ENCODE measurements at places on chromosomes 12 and 14.

- DNase-seq: peak; percentile 59
Measured at GRCh38 chr14:23454445-23454856, 15.1 kb upstream of the NGDN start.

DNA sequence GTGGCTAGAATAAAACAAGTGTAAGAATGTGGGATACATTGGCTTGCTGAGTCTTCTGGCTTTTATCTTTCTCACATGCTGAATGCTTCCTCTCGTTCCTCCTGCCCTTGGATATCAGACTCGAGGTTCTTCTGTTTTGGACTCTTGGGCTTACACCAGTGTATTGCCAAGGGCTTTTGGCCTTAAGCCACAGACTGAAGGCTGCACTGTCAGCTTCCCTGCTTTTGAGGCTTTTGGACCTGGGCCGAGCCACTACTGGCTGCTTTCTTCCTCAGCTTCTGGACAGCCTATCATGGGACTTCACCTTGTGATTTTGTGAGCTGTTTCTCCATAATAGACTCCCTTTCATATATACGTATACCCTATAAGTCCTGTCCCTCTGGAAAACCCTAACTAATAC is 300.9 kb upstream of the STXBP6 start:
- DNase-seq: no peak

DNA sequence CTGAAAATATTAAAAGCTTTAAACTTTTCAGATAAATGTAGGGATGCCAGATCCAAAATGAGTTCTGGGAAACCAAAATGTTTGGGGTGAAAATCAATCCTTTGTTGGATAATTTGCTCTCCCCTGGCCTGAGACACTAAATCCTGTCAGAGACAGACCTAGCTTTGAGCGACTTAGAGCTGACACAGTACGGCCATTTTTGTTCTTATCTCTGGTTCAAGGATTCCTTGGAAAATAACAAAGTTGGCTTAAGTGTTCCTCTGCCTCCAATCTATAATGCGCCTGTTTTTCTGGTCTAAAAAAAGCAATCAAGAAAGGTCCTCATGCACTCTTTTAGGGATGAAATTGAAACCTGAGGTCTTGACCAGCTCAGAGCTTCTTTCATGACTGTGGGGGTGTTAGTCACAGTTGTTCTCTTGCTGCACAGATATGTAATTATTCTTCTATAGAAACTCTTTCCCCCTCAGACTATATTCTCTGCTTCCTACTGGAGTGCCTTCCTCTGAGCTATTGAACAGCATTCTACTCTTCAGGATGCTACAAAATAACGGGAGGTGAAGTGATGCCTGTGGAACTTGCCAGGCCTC is 52.3 kb upstream of the EGLN3 start:
- DNase-seq: no peak

GRCh38 chr12:3178671-3179313 is 101.6 kb downstream of the TSPAN9 start:
- no peak for DNase-seq

DNA sequence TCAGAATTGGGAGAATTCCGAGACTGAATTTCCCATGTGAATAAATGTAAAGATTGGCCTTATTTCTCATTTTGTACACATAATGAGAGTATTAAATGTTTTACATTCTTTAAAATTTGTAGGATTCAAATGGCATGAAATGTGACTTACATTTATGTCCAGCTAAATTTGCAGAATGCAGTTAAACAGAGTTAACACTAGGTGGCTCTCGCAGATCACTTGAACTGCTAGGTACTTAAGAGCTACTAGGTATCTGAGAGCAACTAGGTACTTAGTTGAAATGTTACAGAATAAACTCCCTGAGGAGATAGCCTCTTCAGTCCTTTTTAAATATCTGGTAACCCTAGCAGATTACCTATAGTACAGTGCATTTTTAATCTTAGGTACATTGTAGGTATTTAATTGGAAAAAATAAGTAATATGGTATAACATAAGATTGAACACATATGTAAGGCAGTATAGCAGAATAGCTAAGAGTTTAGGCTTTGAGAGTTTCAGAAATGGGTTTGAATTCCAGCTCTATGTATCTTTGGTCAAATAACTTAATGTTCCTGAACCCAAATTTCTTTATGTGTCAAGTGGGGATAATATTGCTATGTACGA is 73.8 kb downstream of the KIAA0586 start:
- DNase-seq: no peak

- DNase-seq: no peak
Measured at GRCh38 chr14:64549016-64549415, 745 bp upstream of the PPP1R36 start.

GRCh38 chr12:122322501-122322900 is 56.2 kb upstream of the VPS33A start:
- DNase-seq: no peak

- no peak for DNase-seq
Measured at GRCh38 chr14:68951035-68951797, 27.9 kb downstream of the ACTN1 start.

- DNase-seq: no peak
Measured at GRCh38 chr12:82832981-82833380, 146.3 kb downstream of the TMTC2 start.

GRCh38 chr12:30997685-30998440 is 71.3 kb downstream of the TSPAN11 start:
- DNase-seq: peak; percentile 37

- DNase-seq: peak; percentile 50
Measured at GRCh38 chr12:68406134-68406576, 74.0 kb upstream of the MDM1 start.

GRCh38 chr12:121976950-121977349 is 44.7 kb upstream of the BCL7A start:
- DNase-seq: no peak

GRCh38 chr14:75418850-75419768 is 8.7 kb upstream of the JDP2 start:
- no peak for DNase-seq

- no peak for DNase-seq
Measured at GRCh38 chr14:60277605-60278190, 28.7 kb downstream of the PPM1A start.

DNA sequence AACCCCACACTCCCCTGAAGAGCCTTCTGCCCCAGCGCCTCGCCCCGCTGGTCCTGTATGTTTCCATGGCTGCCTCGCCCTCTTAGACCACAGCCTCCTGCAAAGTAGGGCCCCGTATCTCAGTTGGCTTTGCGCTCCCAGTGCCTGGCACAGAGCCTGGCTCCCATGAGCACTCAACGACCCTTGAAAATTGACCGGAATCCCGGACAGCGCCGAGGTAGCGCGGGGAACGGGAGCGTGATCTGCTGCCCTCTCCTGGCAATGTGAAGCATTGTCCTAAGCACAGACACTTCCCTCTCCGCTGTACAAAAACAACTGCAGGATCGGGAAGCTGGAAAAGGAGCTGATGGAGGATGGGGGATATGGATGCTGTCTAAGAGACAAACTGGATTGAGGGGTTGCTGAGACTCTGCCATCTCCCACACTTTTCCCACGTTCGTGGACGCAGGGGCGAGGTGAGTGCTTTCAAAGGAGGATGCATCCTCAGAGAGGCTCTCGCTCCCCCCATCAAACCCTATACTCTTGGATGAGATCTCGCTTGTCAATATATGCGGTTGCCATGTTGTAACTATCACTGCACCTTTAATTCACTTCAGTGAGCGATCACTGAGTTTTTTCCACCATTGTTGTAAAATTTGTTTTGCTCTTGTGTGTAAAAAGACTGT is 10.7 kb upstream of the FKBP4 start:
- DNase-seq: peak; percentile 70
